Stimulated activated CD4-positive, alpha-beta T cell treated with anti-CD3 and anti-CD28 coated beads, Interleukin-4, amount 100 ng/mL, for 24 hours (primary cell): ENCODE measurements at places on chromosomes 4 and X.

DNA sequence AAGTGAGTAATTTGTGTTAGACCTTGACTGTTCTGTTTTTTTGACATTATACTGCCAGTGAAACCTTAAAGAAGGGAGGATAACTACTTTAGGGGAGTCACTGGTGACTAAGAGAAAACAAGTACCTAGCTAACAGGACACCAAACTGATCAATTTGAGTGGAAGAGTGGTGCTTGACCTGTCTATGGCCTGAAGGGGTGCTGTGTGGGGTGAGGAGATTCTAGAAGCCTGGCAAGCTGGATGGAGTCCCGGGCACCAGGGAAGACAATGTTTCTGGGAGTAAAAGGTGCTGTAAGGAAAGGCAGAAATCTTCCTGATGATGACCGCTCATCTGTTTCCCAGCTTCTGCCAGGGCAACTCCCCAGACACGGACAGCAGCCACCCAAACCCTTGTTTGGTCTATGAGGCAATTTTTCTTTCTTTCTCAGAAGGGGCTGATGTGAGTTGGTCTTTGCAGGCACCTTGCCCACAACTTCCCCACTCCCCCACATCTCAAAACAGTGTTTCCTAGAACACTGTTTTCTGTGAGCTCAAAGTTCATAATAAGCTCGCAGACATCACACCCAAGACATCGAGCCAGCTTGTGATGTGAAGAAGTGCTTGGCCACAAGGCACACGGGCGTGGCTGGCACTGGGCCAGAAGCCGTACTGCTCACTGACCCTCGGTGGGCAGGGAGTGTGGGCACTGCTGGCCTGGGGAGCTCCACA is 4.6 kb downstream of the TXK start:
- DNase-seq = peak; percentile 47

DNA sequence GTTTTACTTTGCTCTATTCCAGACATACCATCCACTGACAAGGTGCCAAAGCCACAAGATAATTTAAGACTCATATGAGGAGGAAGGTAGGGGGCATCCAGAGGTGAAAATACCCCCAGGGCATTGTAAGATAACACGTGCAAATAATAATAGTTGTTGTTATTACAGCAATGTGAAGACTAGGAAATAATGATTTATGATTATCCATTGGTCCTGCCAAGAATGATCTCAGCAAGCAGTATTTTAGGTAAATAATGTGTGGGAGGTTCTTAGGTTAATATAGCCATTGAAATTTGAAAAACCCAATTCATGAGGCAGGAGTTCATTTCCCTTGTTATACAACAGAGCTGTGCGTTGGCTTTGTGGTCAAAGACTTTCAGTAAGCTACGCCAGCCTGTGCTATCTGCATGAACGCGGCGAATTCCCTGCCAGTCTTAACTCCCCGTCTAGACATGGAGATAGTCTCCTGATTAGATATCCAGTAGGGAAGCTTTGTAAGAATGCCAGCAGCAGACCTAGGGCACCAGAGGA is 47.2 kb upstream of the MXRA5 start:
- DNase-seq = no peak

DNA sequence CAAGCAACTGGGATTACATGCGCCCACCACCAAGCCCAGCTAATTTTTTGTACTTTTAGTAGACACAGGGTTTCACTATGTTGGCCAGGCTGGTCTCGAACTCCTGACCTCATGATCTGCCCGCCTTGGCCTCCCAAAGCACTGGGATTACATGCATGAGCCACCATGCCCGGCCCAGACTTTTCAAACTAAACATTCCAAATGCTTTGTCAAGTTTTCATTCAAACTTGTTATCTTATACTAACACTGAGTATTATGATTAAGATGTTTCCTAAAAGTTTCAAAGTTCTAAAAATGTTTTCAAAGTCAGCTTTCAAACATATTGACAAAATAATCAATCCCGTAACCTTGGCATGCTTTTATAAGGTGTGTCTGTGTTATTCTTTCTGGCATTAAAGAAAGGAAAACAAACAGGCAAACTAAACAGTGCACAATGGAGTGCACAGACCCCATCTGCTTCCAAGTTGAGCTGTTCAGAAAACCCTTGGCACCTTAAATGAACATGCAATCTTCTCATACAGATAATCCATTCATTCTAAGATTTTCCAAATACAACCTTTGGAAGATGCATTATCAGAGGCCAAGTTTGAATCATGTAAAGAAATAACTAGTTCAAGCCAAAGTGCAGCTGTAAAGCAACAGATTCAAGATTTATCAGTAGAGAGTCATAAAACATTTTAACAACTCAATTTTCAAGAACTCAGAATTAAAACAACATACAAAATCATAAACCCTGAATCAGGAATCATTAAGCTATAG is 49.1 kb downstream of the ABCG2 start:
- DNase-seq = no peak

- DNase-seq = no peak
Observed at GRCh38 chr4:183631577-183632198, 27.3 kb downstream of the RWDD4 start.

- no peak for DNase-seq
Observed at GRCh38 chrX:29841750-29842149, 373.6 kb upstream of the MAGEB2 start.

GRCh38 chr4:15100994-15101695 is 98.9 kb downstream of the CPEB2 start:
- no peak for DNase-seq

GRCh38 chr4:7083597-7084563 is 16.0 kb upstream of the GRPEL1 start:
- DNase-seq = no peak

GRCh38 chr4:83510442-83510841 is 25.5 kb upstream of the GPAT3 start:
- no peak for DNase-seq

DNA sequence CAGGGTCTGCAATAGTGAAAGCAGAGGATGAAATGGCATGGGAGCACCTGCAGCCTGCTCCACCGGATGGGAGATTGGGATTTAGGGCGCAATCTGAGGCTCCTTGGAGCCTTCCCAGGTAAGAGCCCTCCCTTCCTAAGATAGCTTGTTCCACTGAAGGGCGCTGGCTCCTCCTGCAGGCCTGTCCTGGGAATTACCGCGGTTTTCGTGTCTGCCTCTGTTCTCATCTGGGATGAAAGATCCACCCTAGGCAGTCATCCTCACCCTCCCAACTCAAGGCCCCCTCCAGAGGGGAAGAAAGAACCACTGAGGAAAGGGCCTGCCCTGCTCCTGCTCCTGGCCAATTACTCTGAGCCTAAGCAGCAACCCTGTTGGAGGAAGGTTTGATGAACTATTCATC is 547.5 kb downstream of the SMARCA1 start:
- no peak for DNase-seq

DNA sequence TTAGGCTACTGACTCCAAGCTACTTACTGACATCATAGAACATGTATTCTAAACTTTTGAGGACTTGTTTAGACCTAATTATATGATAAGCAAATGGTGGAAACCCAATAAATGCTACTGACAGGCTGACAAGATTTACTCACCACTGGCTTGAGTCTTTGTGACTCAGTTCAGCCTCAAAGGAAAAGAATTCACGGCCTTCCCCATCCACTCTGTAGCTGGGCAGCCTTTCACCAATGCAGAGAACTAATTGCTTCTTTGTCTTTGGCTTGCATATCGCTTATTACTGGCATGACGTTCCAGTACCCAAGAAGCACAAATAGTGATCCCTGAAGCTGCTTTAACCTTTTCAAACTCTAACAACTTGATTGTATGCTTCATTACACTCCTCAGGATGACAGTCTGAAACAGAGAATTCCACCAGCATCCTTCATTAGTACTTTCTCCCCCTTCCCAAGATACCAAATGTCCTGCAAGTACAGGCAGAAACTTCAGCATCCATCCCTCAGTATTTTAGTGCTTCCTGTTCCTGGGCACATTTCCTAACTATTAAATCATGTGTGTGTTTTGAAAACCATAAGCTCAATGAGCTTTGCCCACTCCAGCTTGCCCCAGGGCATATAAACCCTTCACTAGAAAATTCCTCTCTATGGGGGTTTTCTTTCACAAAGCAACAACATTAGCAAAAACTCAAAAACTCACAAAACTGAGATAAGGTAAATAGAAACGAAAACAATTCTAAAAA is 298.1 kb upstream of the SLC7A11 start:
- no peak for DNase-seq

GRCh38 chr4:17347445-17347844 is 164.4 kb downstream of the QDPR start:
- DNase-seq = peak; percentile 39

DNA sequence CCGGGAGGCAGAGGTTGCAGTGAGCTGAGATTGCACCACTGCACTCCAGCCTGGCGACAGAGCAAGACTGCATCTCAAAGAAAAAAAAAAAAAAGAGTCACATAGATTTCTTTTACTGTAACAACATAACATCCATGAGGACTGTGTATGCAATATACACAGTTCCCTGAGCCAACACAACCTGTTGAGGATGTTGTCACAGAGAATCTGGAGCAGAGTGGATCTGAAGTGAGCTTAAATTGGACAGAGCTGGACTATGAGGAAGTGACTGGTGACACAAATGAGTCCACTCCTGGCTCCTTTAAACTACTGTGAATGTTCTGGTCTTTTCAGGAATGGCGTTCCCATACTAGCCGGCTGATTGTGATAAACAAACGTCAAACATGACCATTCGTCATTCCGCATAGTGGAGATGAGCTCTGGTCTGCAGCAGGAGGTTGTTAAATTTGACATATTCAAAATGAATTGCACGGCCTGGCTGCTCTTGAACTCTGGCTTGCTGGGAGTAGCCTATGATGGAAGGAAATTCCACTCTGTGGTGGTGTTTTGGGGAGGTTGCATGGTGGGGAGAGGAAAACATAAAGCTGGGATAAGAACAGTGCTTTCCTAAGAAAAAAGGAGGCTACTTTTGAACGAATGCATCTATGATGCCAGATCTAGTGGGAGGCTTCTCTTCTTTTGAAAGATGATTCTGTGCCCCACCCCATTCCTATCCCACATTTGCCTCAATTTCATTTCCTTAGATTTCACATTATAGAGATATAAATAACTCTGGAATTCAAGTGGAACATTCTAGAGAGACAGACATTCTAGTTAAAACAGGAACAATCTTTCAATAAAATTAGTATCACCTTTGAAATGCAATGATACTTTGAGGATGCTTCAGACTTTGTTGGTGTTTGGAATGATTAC is 149.5 kb downstream of the SHROOM3 start:
- DNase-seq = no peak
